Fibroblast of skin of right quadriceps (primary cell): ENCODE measurements at places on chromosomes 3 and 15.

- DNase-seq: no peak
Observed at GRCh38 chr15:26096581-26096980, 233.5 kb upstream of the ATP10A start.

DNA sequence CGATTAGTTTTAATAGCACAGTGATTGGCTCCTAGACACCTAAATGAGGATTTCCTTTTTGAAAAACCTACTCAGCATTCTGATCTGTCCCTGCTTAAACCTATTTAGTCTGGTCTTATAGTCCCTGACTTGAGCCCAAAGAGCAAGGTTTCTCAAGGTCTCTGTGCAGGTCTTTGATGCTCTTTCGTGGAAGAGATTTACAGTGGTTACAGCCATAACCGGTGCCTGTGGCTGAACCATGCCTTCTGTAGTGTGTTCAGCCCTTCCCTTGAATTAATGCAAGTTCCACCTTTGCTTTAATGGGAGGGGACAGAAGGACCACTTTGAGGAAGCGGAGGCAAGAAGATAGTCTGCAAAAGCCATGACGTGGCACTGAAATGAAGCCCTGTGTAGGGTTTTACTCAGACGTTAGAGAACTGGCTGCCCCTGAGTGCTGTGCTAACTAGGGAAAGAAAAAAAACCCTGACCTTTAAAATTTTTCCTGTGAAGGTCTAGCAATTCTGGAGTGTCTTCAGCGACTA lies 43.0 kb downstream of the ZBTB38 start:
- no peak for DNase-seq

DNA sequence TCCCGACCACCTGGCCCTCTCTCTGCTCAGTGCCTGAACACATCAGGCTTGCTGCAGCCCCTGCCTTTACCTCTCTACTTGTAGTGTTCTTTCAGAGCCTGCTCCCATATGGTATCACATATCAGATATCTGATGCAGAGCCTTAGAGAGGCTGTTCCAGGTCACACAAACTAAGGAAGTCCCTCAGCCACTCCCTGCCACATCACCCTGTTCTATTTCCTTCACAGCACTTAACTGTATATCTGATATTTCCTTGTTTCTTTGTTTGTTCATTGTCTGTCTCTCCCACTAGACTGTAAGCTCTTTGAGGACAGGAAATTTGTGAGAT lies 976 bp upstream of the ALDH1L1 start:
- no peak for DNase-seq

GRCh38 chr3:102089904-102090720 lies 240.8 kb downstream of the NFKBIZ start:
- peak; percentile 97 for DNase-seq
